ENCODE measurements at places on chromosomes 1 and 21. TPM values are rescaled to one million over a fixed set of nuclear protein-coding genes. Genes with fewer than 3 reads are reported as not detected.

- DNase-seq = peak; percentile 70
Observed at GRCh38 chr1:32241001-32241763, 5.8 kb upstream of the FAM167B start.

DNA sequence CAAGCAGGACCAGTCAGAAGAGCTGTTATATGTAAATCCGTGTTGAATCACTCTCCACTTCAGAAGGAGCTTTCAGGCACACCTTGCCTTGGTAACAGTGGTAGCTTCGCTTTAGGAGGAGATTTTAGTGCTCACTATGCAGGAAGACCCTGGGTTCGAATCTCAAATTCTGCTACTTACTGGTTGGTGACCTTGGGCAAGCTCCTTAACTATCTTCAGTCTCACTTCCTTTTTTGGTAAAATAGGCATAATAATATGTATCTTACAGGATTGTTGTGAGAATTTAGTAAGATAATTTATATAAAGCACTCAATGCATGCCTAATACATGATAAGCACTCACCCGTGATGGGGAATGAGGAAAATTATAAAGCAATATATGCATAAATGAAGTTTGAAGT lies 46.7 kb upstream of the GPR52 start:
- no peak for DNase-seq

Gene IBA57
- polyA plus RNA-seq = 5.8 TPM

Gene ZSCAN20
- polyA plus RNA-seq = 5.9 TPM

DNA sequence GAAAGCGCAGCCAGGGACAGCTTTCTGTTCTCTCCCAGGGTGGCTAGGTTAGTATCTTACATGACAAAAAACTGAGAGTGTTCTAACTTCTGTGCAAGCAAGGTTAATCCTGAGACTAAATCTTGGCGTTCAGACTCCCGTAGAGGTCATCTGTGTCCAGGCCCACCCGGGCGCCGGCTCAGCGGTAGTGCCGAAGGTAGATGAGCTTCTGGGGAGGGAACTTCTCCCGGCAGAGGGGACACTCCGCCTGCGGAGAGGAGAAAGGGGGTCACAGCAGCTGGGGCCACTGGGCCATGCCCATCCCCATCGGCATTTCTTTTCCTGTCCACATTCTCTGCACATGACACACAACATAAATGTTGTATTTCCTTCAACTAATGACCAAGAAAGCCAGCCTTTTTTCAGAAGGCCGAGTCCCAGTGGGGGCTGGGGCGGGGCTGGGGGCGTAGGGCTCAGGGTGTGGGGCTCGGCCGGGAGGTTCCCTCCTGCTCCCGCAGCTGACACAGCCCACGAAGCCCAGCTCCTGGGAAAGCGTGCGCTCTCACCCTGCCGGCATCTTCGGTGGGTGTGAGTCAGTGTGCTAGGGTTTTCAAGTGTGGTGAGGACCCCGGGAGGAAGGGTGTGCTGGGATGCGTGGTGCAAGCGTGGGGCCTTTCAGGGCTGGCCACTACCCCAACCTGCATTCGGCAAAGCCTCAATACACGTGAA lies 6.6 kb downstream of the PEX10 start:
- DNase-seq = no peak

Gene ELAPOR1
- polyA plus RNA-seq = 1.6 TPM

Gene PTCH2
- polyA plus RNA-seq = 5.4 TPM

Gene RCSD1
- polyA plus RNA-seq = 12.0 TPM

Measured in left kidney (tissue), 8 donors.